ENCODE measurements at places on chromosomes 1 and 21. TPM values are rescaled to one million over a fixed set of nuclear protein-coding genes. Genes with fewer than 3 reads are reported as not detected.

Gene ARPC5
- 182 TPM for total RNA-seq

Gene KCNK2
- 1.3 TPM for total RNA-seq

Gene NES
- total RNA-seq, result under 0.01 TPM

Gene CELA3B
- total RNA-seq, result not detected

Gene TNFSF4
- total RNA-seq, result 0.13 TPM

Gene SH3BP5L
- 20.9 TPM for total RNA-seq

Gene LHX8
- not detected for total RNA-seq

Gene FAM163A
- total RNA-seq, result not detected

- DNase-seq, result peak; percentile 95
Measured at GRCh38 chr1:229371624-229372023, 28.8 kb upstream of the CCSAP start.

DNA sequence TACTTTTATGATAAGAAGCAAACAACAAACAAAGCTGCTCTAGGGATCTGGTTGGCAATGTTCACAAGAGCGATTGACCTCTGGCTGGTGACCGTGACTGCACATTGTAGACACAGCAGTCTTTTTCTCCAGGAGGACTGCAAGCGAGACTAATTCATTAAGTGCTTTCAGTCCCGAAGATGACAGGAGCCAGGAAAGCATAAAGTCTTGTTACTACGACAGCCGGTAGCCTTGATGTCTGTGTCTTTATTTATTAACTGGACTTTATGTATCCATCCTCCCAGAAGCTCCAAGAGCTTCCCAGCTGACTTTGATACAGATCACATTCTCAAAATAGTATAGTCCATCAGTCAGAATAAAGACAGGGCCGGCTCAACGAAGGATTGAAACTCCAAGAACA lies 18.2 kb downstream of the FAM163A start:
- no peak for DNase-seq

GRCh38 chr1:191608367-191608766 lies 549.9 kb upstream of the RGS18 start:
- peak; percentile 71 for DNase-seq

- DNase-seq, result no peak
Measured at GRCh38 chr1:30467101-30467500, 256.3 kb downstream of the MATN1 start.

GRCh38 chr1:217484871-217485270 lies 146.0 kb downstream of the GPATCH2 start:
- no peak for DNase-seq

DNA sequence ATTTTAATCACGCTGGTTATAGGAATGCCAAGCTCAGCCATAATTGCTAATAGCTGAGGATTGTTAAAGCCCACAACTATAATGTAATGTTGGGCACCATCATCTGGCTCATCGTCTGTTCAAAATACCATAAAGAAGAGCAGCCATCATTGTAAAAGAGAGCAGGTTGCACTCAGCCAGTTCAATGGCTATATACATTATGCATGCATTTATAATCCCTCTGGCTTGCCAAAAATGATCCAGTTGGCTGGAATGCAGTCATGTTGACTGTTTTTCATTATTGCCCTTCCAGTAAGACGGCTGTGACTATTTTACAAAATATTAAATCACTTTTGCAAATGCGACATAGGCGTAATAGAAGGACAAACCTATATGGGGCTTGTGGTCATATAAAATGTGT lies 85.3 kb downstream of the SPAG17 start:
- DNase-seq, result no peak

DNA sequence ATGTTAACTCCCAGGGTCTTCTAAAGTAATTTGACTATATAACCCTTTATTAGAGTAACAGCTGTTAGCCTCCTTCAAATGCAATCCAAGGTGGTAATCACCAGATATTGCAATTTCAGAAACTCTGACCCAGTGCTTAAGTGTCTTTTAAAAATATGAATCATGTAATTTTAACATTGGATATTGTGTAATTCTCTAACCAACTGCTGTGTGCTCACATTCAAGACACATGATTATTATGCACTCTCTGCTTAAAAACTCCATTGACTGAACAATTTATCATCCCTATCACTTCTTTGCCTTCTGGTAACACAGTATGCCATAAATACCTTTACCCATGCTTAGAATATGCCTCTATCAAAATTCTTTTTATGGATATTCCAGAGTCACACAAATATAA lies 537.4 kb upstream of the RGS18 start:
- DNase-seq, result peak; percentile 2

- no peak for DNase-seq
Measured at GRCh38 chr1:151728151-151729054, 7.1 kb downstream of the RIIAD1 start.

- DNase-seq, result no peak
Measured at GRCh38 chr1:15023205-15023604, 130.3 kb upstream of the TMEM51 start.

DNA sequence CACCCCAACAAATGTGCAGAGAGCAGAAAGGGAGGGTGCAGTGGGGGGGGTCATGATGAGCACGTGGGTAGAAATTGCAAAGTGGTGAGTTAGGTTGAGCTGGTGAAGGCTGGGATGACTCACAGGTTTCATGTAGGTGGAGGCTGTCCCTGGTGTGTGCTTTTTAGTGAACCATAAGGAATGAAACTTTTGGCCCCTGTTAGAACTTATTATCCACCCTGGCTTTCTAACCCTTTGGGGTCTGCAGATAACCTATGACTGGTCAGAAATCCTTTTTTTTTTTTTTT lies 46.9 kb downstream of the DOP1B start:
- peak; percentile 91 for DNase-seq

DNA sequence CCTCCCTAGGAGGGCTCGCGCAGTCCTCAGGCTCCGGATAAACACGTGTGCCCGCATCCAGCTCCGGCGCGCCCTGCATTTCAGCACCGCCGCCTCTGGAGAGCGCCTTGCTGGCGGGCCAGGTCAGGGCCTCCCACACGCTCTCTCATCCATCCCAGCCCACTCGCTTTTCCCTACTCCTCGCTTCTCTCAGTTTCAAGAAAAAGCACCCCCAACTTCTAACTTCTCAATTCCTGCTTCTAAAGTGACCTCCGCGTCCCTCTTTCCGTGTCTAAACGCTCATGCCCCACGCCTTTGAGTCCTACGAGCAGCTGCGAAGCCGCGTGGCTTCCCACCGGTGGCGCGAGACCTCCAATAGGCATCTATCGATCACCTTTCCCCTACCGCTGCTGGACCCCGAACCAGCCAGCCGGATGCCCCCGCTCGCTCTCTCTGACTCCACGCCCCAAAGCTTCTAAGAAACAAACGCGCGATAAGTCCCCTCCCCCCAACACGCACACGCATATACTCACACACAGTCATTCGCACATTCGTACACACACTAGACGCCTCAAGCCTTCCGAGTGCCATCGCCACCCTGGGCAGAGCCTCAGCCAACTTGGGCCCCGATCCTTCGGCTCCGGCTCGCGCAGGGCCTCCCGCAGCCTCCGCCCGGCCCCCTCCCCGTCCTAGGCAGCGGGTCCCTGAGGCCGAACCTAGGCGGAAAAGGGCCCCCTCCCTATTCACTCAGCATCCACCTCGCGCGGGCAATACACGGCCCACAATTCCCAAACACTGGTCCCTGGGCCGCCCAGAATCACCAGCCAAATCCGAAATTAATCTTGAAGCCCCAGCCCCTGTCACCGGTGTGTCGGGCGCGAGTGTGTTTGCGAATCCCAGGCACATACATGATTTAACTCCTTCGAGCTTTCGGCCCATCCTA lies 1.1 kb downstream of the NMNAT2 start:
- DNase-seq, result peak; percentile 34

DNA sequence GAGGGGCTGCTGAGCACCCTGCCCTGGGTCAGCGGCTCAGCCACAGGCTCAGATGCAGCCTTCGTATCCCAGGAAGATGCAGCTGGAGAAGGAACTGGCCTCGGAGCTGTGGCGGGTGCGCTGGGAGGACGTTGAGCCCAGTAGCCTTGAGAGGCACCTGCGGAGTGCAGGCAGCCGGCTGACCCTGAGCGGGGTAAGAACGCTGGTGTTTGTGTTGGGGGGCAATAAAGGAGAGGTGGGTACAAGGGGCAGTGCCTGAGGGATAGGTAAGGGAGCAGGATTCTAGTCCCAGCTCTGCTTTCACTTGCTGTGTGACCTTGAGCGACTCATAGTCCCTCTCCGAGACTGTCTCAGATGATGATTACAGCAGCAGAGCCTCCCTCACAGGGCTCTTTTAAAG lies 6.4 kb downstream of the NPR1 start:
- no peak for DNase-seq

DNA sequence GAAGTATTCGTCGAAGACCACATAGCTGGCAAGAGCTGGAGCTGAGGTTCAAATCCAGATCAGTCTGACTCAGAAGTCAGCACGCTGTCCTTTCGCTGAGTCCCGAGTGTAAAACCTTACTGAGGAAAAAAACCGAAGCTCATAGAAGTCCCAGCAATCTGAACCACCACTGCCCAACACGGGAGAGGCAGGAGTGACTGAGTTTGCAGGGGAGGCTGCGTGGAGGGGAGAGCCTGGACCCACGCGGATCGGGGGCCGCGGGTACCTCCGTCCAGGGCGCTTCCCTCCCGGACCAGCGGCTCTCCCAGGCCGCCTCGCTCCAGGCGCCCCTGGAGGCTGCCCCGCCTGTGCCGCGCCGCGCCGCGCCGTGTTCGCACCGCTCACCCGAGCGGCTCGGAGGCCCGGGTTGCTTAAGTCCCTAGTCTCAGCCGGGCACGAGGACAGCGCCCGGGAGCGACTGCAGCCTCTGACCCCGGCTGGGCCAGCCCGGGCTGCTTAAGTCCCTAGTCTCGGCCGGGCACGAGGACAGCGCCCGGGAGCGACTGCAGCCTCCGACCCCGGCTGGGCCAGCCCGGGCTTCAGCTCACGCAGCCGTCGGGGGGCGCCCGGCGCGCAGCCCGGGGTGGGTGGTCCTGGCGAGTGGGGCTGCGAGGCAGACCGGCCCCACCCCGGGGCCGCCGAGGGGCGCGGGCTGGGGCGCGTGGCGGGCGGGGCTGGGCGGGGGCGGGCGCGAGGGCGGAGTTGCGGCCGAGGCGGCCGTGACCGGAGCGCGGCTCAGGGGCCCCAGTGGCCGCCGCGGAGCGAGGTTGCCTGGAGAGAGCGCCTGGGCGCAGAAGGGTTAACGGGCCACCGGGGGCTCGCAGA lies at the start of gene ADAMTSL4:
ADAMTSL4 (plus strand) TSS at position 777 of the 864 bp plus-strand sequence. CDS start 2,881 bp downstream, outside the sequence.
- DNase-seq, result peak; percentile 48

- no peak for DNase-seq
Measured at GRCh38 chr1:175095069-175095468, 27.4 kb downstream of the TNN start.

DNA sequence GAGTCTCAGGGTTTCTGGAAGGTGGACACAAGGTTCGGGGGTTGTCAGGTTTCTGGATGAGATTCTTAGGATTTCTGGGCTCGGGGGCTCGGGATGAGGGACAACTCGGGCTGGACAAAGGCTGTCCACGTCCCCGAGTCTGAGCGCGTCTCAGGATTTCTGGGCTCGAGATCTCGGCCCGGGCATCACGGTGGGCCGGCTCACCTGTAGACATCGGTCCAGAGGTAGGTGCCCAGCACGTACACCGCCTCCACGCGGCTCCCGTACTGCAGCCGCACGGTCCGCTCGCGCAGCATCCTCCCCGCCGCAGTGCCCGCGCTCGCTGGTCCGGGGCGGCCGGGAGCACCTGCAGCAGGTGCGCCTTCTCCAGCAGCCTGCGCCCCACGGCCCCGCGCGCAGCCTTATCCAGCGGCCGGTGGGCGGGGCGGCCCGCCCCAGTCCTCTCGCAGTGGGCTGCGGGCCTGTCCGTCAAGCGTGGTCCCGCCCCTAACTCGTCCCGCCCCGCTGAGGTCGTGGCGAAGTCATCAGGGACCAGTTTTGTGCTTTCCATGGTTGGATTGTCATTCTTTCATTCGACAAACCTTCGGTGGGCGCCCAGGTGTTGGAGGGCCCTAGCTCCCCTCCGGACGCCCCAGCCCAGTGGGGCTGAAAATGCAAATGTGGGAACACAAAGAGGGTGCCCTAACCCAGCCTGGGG lies at the start of gene PADI2:
PADI2 (minus strand) TSS at position 376 of the 697 bp plus-strand sequence; CDS start at position 296, 80 bp downstream.
- peak; percentile 38 for DNase-seq

GRCh38 chr1:117794073-117794472 lies 135.3 kb downstream of the GDAP2 start:
- no peak for DNase-seq

- no peak for DNase-seq
Measured at GRCh38 chr1:84971957-84972356, 25.0 kb downstream of the MCOLN2 start.

- DNase-seq, result no peak
Measured at GRCh38 chr1:60922304-60922703, 160.1 kb upstream of the NFIA start.

DNA sequence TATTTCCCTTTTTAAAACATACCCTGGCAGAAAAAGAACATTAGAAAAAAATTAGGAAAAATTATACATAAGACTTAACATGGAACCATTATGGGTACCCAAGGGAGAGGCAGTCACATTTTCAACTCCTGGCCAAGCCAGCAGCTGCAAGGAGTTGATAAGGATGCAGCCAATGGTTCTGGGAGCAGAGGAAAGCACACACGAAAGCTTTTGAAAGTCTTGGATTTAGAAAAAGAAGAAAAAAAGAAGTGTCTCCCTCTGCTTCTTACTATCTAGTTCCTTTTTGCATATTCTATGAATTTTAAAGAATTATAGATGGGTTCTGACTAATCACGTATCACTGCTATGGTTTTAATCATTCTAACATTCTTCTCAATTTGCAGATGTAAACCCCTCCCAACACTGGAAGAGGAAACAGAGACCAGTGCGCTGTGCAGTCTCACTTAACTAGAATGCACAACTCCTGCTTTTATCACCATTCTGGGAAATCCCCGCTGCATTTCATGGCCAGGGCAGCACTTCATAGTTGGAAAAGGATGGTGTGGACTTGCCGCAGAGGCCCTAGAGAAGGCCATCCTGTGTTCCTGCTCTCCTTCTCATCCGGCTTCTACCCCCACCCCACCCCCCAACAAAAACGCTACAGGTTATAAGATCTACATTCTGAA lies 2.7 kb upstream of the CD58 start:
- DNase-seq, result no peak

GRCh38 chr1:226814751-226815537 lies 55.5 kb upstream of the PSEN2 start:
- DNase-seq, result peak; percentile 93

DNA sequence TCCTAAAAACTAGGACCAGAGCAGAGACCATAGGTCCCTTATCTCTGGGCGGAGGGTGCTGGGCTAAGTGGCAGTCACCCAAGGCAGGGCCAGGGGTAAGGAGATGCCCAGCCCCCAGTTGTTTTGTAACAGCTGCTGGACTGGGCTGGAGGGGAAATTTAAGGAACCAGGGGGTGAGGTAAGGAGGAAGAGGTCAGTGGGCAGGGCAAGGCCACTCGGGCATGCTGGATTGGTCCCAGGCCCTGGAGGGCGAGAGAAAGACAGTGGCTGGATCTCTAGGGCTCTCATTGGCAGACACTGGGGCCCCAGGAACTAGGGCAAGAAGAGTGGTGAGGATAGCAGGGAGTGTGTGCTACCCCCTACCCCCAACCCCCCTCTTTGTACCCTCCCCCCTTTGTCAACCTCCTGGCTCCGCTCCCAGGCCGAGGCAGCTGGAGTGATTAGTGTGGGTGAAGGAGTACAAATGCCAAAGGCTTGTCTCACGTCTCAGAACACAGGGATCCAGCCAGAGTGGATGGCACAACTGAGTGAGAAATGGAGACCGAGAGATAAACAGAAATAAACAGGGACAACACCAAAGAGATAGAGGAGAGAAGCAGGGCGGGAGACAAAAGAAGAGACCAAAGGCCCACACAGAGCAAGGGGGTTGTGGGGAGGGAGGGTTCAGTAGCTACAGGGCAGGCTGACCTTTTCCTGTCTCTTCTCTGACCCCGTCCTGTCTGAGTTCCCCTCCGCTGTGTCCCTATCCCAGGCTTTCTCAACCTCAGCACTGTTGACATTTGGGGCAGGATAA lies 20.5 kb upstream of the THRAP3 start:
- no peak for DNase-seq
